ENCODE measurements at places on chromosomes 4 and X.
A peak's percentile ranks its signal among the peaks of the same experiment; 100 is the strongest.

DNA sequence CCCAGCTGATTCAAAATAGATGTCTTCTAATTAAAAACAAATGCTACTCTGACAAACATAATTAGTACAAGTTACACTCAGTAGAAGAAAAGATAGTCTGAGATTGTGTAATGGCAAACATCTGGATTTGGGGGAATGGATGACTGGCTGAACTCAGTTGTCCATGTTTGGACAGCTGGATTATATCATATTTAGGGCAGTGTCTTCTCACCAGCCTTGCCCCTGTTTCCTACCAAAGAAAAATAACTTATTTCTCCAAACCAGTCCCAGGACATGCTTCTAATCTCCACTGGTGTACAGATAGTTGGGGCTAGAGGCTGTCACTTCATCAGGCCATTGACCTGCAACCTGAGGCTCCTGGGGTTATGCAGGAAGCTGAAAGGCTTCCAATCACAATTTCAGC is 237.3 kb downstream of the USP46 start:
- DNase-seq = peak; percentile 13

DNA sequence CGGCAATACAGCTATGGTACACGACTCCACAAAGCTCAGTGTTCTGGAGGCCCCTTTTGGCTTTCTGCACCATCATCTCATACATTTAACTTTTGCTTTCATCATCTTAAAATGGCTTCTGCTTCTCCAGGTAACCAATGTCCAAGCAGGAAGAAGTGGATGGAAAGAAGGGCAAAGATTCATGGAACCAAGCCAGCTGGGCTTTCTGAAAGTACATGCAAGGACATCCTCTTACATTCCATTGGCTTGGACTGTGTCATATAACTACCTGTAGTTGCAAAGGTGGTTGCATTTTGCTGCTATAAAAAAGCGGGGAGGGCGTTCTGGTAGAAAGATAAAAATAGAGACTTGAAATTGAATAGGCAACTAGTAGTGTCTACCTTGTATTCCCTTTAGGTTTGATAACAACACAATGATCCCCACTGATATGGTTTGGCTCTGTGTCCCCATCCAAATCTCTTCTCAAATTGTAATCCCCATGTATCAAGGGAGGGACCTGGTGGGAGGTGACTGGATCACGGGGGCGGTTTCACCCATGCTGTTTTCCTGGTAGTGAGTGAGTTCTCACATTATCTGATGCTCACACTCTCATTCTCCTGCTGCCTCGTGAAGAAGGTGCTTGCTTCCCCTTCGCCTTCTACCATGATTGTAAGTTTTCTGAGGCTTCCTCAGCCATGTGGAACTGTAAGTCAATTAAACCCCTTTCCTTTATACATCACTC is 6.7 kb upstream of the FHIP1A start:
- no peak for DNase-seq

- DNase-seq = peak; percentile 37
These were observed 476.0 kb upstream of the FTHL17 start for GRCh38 chrX:31547816-31548215.

DNA sequence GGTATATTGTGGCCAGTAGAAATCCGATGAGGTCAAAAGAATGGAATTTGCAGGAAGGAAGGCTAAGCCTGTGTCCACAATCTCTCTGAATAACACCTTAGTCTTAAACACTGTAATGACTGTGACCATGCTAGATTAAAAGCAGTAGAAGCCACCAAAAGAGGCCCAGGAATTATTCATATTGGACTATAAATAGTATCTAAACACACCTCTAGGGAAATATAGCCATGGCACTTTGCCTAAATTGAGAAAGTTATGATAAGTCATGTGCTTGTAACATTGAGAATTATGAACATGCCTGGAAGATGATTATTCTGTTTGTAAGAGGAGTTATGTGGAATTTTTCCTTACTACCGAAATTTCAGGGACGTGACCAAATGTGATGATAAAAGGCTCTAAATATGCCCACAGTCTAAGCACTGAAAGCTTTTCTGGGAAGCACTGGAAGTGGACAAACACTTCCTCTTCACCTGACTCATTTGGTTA is 298.5 kb downstream of the KCTD8 start:
- DNase-seq = peak; percentile 71

DNA sequence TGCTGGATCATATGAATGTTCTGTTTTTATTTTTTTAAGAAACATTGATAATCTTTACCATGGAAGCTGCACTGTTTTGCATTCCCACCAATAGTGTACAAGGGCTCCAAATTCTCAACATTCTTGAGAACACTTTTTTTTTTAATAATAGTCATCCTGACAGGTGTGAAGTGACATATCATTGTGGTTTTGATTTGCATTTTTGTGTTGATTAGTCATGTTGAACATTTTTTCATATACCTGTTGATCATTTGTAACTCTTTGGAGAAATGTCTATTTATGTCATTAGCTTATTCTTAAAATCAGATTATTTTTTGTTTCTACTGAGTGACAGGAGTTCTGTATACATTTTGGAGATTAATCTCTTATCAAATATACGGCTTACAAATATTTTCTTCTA is 408.5 kb downstream of the GLUD2 start:
- DNase-seq = no peak
